ENCODE measurements at places on chromosomes 12 and 14.
A peak's percentile ranks its signal among the peaks of the same experiment; 100 is the strongest.

- no peak for DNase-seq
These were observed 52.3 kb downstream of the IRAK3 start for GRCh38 chr12:66241061-66242043.

DNA sequence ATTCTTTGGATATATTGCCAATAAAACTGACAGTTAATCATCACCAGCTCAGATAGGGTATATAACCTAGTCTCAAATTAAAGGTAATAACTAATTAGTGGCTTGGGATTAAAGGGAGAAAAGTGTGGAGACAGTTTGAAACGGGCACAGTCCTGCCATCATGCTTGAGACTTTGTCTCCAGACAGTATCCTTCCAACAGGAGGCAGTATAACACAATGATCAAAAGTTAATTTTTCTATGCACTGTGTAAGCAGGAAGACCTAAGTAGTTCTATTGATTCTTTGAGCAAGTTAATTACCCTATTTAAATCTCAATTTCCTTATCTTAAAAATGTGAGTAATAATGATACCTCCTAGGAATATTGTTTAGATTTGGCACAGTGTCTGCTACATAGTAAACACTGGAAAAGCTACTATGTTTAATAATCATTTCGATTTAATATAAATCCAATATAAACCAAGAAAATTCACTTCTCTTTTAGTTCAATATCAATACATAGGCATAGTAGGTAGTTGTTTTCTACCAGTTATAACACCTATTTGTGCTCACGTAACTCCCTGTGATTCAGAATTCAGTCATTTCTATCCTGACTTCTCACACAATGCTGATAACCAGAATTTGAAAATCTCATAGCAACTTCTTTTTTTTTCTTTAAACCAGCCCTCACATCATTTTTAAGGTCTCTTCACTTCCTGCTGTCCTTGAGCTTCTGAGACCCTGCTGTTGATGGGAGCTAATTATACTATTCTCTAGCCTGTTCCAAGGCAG is 53.7 kb downstream of the GALNT4 start:
- peak; percentile 28 for DNase-seq

DNA sequence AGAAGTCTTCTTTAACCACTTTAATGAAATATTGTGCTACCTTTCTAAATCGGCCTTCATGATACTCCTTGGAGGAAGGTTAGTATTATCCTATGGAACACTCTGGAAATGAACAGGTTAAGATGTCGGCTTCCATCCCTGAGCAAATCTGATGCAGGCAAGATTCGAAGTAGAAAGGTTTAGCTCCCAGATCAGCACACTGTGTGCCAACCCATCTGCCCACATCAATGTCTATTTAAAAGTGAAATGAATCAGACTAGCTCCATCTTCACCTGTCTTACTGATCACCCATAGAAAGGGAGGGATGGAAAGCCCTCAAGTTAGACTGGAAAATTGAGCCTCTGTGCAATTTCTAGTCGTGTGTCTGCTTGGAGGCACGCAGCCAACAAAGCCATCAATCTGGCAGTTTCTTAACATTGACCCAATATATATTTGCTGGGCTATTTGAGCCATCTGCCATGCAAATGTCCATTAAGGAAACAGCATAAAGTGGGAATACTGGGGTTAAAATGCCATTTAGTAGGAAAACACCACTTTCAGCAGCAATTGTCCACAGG is 506.1 kb downstream of the RMST start:
- no peak for DNase-seq

GRCh38 chr12:47286676-47287075 is 206.9 kb upstream of the AMIGO2 start:
- DNase-seq: no peak

- DNase-seq: no peak
These were observed 243.0 kb upstream of the PDE3A start for GRCh38 chr12:20125276-20125798.

DNA sequence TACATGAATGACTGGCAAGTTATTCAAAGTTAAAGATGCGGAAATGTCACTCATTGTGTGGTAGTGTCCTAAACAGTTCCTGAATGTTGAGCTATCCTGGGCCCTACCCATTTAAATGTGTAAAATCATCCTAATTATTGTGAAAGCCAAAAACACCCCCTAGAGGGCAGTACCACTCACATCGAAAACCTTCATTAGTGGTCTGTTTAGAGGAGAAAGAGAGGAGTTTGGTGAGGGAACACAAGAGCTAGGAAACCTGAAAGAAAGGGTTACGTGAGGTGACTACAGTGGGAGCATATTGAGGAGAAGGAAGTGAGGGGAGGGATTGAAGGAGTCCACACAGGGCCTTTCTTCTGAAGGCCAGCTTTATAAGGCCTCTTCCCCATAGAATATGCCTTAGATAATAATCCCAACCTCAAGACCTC is 2.5 kb upstream of the TEP1 start:
- DNase-seq: peak; percentile 55

GRCh38 chr12:59491877-59492276 is 104.0 kb upstream of the SLC16A7 start:
- DNase-seq: no peak

GRCh38 chr12:117063162-117063911 is 35.9 kb downstream of the TESC start:
- peak; percentile 52 for DNase-seq

DNA sequence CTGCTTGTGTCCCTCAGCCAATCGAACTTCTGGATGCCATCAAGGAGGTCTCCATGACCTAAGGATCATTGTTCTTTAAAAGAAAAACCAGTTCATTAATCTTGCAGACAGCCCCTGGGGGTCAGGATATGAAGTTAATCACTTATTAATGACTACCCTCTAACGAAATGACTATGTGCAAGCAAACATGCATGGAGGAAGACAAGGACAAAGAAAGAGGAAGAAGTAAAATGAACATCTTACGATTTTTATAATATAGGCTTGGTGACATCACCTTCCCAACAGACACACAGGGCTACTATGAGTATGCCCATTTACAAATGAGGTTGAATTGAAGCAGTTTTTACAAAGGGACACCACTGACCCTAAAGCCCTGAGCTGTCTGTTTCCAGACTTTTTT is 111.1 kb upstream of the AMIGO2 start:
- no peak for DNase-seq

DNA sequence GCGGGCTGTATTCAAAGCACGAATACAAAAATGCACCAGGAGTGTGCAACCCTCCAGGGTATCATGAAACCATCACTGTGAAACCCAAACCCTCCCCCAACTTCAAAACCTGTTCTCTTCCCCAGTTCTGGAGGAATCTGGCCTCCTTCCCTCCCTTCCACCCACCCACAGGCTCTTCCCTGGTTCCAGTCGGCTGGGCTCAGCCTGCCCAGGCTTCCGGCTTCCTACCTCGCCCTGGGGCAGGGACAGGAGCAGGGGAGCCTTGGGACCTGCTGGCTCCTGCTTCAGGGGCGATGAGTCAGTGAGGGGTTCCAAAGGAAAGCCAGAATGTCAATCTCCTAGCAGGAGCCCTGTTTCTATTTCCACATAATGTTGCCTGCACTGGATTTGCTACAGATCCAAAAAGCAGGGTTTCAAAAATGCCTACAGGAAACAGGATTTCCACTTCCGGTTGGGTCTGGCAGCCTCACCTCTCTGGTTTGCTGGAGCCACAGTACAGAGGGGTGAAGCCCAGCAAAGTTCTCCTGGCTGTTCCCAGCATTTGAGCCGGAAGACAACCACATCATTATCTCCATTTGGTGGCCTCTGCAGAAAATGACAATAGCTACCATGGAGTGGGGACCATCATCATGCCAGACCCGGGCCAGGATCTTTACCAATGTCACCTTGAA is 278.3 kb downstream of the DPF3 start:
- DNase-seq: no peak

DNA sequence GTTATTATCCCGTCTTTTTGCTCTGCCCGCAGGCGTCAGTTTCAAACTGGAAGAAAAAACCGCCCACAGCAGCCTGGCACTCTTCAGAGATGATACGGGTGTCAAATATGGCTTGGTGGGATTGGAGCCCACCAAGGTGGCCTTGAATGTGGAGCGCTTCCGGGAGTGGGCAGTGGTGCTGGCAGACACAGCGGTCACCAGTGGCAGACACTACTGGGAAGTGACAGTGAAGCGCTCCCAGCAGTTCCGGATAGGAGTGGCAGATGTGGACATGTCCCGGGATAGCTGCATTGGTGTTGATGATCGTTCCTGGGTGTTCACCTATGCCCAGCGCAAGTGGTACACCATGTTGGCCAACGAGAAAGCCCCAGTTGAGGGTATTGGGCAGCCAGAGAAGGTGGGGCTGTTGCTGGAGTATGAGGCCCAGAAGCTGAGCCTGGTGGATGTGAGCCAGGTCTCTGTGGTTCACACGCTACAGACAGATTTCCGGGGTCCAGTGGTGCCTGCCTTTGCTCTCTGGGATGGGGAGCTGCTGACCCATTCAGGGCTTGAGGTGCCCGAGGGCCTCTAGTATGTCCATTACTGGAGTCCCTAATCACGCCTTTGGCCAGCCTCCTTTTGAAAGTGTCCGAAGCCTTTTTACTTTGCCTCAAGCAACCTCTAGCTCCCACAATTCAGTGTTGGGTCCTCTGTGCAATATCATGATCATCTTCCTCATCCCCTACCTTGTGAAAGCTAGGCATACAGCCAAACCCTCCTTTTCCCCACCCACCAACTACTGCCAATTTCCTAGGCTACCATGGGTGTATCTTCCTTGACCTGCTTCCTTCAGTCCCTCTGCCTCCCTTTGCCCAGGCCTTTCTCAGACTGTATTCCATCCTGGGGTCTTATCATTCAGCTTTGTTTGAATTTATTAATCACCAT is 891 bp downstream of the SPRYD4 start:
- peak; percentile 7 for DNase-seq

GRCh38 chr12:89469361-89469760 is 55.2 kb downstream of the GALNT4 start:
- DNase-seq: peak; percentile 37

DNA sequence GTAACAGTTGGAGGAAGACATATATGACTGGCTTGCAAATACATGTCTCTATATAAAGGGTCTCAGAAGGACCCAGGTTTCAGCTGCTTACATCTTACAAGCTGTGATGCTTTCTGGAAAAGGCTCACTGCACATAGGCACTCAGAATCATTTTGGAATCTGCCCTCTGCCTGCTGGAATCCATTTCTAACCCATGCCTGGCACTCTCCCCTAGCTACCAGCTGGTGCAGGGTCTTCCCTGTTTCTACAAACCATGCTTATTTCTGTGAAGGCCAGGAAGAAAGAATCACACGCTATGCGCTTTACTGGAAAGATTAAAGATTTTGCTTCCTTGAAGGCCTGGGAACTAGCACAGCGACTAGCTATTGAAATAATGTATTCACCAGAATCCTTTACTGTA is 151.3 kb downstream of the DICER1 start:
- DNase-seq: no peak

GRCh38 chr14:52563120-52563519 is 10.5 kb downstream of the GPR137C start:
- DNase-seq: no peak

DNA sequence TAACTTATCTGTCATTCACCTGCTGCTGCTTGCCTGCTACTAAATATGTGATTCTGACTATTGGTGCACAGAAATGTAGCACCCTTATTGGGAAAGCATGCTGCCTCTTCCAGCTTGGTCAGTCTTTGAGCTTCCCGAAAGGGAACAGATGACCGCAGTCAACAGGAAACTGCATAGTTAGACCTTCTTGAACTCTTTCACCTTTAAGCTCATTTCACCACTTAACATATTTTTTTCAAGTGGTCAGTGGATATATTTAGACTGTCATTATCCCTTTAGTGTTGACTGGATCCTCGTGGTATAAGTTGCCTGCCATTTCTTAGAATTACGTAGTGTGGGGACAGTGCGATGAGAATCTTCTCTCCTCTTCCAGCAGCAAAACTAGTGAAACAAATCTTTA is 224.9 kb downstream of the FBXL14 start:
- DNase-seq: no peak

- DNase-seq: no peak
These were observed 7.2 kb upstream of the CRIP2 start for GRCh38 chr14:105467249-105467941.

GRCh38 chr14:41605550-41606281 is 960 bp upstream of the LRFN5 start:
- DNase-seq: no peak

DNA sequence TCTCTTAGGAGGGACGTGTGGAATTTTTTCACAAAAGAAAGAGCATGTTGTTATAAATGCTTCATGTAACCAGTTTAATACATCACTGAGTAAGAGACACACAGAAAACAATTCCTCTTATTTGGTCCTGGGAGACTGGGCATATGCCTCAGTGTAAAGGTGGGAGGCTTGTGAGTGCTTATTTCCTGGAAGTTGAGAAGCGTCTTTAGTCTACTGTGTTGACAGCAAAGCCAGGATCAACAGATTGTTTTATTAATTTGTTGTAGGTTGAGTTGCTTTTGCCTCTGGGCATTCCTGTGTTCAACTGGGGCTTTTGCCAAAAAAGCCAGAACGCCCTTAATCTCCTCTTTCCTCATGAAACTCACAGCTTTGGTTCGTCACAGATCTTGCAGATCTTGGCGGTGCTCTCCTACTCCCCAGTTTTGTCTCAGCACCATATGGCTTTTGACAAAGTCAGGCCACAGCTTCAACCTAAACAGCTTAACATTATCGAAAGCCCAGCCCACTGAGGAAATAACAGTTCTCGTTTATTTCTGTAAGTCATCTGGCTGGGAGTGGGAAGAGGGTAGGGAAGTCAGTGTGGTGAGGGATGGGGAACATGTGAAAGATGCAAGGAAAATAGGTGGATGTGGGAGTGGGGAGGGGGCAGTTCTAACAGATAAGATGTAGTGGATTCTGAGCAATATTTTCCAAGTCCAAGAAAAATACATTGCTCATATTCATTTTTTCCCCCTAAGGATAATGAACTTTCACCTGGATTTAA is 227.2 kb downstream of the DACT1 start:
- no peak for DNase-seq

- DNase-seq: no peak
These were observed 11.2 kb downstream of the BCAT1 start for GRCh38 chr12:24937553-24938244.

DNA sequence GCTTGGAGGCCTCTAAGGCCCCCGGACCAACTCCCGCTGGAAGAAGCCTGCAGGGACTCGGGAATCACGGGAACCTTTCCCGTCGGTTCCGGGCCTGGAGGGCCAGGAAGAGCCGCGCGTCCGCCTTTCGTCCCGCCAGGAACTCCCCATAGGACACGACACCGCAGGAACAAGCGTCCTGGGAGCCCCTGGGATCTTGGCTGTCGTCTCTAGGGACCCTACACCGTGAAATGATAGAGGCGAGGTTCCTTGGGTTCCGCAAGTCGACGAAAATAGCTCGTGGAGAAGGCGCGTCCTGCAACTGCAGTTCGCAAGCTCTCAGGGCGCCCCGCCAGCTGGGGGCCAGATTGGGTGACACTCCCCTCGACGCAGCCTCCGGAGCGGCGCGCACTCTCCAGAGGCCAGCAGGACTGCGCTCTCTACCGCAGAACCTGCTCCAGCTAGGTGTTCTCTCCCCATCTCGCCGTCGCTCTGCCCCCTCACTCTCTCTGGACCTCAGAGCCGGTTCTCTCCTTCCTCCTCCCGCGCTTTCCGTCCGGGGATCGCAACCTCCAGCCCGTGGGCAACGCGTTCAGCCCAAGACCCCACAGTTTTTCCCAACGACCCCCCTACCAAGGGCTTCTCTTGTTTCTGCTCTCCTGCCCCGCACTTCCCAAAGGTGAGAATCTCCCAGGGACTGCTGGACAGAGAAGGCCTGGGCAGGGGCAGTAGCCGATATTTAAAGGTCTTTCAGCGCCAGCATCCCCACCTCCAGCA is 776 bp downstream of the BMP4 start:
- DNase-seq: peak; percentile 37

GRCh38 chr12:1091350-1091749 is 100.3 kb downstream of the ERC1 start:
- no peak for DNase-seq
